ENCODE measurements at places on chromosomes 6 and 20.

DNA sequence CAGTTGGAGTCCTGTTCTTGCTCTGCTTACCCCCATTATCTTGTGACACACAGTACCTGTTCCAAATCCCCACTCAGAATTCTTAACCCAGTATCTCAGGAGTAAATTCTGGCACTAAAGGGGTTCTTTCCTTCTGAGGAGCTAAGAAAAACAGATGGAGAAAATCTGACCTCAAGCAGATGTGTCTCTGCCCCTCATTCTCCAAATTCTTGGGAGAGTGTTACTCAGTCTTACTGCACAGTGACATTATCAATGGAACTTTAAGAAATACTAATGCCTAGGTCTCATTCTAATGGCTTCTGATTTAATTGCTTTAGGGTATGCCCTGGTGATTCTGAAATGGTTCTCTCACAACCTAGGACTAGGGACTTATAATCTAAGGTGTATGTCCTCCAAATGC, 40.6 kb upstream of the PTPRK start:
- DNase-seq, result no peak

DNA sequence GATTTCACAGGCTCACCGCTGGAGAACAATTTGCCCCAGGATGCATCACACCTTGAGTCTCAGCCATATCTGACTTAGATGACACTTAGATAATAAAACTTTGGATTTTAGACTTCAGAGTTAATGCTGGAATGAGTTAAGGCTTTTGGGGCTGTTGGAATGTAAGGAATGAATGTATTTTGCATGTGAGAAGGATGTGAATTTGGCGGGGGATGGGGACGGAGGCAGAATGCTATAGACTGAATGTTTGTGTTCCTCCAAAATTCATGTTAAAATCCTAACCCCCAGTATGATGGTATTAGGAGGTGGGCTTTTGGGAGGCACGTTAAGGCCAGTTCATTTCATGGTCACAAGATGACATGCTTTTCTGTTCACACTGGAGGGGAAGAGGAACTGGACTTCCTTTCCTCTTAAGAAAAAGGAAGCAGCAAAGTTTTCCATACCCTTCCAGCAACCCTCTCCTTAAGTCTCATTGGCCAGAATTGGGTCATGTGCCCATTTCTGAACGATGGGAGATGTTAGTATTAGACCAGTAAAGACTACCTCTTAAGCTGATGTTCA, 5.8 kb upstream of the SRXN1 start:
- DNase-seq, result no peak

GRCh38 chr6:121395736-121396135, 39.7 kb upstream of the GJA1 start:
- DNase-seq, result no peak

- DNase-seq, result no peak
Measured at GRCh38 chr6:35391240-35391968, 49.0 kb downstream of the PPARD start.

- DNase-seq, result no peak
Measured at GRCh38 chr6:2020909-2021308, 224.5 kb downstream of the GMDS start.

DNA sequence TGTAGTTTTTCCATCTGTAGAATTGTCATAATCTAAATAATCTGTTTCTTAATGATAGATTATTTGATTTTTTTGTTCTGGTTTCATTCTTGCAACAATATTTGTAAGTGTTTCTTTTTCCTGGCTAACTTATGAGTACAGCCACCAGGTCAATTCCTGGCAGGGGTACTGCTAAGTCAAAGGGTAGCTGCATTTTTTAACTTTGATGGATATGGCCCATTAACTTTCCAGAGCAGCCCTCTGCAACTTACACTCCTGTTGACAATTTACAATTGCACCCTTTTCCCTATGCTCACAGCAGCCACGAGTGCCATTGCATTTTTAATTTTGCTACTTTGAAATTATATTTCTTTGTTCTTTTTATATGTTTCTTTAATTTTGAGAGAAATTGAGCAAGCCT, 209.3 kb upstream of the CST7 start:
- DNase-seq, result no peak
